Left ventricle myocardium superior (tissue), 1 donor: ENCODE measurements at places on chromosomes 4 and X. TPM values are rescaled to one million over a fixed set of nuclear protein-coding genes. Genes with fewer than 3 reads are reported as not detected.

DNA sequence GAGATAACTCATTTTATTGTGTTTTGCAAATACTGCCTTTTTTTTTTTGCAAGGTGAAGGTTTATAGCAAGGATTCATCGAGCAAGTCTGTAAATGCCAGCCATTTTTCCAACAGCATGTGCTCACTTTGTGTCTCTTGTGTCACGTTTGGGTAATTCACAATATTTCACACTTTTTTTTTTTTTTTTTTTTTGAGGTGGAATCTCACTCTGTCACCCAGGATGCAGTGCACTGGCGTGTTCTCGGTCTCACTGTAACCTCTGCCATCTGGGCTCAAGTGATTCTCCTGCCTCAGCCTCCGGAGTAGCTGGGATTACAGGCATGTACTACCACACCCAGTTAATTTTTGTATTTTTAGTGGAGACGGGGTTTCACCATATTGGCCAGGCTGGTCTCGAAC lies 1.9 kb downstream of the RNF4 start:
- no peak for DNase-seq

DCAF8L2 gene
- not detected for total RNA-seq

DNA sequence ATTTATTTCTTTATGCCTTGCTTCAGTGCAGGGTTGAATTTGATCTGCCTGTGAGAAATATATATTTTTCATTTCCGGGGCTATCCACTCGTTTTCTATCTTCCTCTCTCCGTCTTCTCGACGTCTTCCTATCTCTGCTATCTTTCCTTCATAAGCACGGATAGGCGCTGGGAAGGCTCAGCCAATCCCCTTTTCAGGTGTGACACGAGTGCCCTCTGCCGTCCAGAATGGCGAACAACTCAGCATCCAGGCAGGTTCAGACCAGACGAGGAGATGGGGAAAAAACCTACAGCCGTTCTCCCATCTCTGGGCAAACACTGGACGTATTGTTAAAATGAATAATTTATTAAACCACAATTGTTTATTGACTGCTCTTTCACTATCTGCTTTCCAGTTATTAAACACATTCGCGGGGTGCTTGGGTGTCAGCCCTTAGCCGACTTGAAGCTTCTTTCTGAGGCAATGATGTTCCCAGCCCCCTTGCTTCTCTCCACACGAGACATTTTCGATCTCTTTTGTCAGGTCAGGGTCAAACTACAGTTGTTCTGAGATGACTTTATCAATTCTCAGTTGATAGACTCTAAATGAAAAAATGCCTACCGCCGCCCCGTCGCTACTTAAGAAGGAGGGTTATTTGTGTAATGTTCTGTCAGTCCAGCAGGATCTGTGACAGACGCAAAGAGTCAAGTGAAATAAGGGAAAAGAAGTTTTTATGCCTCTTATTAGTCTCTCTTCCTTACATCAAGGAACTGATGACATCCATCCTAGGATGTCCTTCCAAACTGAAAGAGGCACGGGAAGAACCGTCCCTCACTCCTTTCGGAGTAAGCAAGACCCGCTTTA lies 96.3 kb upstream of the NOCT start:
- peak; percentile 82 for DNase-seq

SCOC gene
- 76.9 TPM for total RNA-seq

DNA sequence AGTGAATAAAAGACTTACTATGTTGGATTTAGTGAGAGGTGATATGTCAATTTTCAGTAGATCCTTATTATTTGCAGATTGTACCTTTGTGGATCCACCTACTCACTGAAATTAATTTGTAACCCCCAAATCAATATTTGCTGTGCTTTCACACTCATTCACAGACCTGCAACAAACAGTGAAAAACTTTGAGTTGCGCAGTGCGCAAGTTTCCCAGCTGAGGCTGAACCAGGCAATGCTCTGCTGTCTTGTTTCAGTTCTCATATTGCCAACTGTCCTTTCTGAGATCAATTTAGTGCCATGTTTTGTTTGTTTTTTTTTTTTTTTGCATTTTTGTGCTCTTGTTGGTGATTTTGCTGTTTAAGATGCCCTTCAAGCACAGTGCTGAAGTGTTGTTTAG lies 40.8 kb upstream of the LEF1 start:
- no peak for DNase-seq

DNA sequence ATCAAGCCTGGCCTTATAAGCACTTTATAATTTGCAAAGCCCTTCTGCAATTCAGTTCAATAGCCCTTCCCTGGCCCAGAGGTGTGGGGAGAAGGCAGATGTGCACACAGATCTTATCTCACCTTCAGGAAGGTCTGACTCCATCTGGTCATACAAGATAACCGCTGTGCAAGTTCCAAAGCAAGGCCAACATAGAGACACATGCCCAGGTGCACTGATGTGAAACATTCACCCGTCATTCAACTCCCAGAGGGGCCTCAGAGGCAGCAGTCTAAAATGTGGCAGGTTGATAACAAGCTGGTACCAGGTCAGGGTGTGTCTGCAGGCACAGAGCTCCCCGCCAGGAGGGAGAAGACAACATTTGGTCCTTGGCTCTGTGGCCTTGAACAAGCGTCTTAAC lies 10.9 kb upstream of the WFS1 start:
- no peak for DNase-seq
